GM18507 (cell line): ENCODE measurements at places on chromosomes 7 and 10.

DNA sequence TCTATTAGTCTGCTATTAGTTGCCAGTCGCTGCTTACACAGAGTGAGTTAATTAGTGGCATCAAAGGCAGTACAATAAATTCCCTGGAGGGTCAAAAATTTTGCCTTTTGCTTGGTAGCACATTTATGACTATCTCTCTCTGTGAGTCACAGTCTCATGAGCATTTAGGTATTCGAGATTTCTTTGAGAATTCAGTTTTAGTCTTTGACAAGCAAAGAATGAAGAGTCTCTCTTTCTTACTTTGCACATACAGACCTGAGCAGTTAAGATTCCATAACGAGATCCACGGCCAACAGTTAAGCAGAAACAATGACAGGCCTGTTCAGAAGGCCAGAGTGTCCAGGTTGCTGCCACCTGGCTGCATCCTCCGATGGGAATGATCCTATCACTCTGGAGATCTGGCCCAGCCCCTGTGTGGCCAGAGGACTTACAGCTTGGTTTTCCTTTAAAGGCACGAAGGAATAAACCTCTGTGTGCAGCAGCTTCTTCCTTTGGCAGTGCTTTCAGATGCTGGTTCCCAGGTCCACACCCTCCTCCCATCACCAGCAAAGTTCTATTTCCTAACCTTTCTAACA is 80.6 kb downstream of the GLI3 start:
- no peak for DNase-seq

- DNase-seq, result no peak
Observed at GRCh38 chr7:78912781-78913180, 540.7 kb downstream of the MAGI2 start.

GRCh38 chr10:110764378-110764777 is 107.3 kb upstream of the PDCD4 start:
- DNase-seq, result no peak

DNA sequence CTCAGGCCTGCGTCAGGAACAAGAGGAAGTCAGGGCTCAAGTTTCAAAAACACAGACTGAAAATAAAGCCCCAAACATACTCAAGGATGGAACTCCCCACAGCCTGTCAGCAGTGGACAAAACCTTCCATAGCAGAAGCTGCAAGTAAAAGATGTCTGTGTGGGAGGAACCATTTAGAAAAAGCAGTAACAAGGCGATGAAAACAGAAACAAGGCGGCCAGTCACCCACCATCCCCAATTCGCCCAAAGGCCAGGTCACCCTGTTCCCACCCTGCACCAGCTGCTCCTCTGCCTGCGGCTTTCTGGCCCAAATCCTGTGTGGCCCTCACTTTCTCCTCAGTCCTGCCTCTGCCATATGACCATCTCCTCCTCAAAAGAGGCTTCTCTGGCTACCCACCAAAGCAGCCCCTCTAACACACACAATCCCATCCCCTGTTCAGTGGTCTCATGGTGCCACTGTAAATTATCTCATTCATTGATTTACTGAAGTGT is 27.8 kb downstream of the KCNMA1 start:
- DNase-seq, result no peak

DNA sequence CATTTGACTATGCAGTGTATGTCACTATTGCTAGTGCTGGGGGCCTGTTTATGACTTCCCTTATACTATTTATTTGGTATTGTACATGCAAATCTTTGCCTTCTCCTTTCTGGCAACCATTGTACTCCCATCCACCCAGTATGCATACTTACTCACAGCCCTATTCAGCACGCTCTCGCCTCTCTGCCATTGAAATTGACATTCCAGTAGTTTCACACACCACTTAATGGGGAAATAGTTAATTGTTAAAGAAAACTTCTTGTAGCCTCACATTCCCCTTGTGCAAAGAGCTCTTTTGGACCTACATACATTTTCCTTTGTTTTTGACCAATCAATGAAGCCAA is 9.9 kb downstream of the CLDN12 start:
- no peak for DNase-seq

DNA sequence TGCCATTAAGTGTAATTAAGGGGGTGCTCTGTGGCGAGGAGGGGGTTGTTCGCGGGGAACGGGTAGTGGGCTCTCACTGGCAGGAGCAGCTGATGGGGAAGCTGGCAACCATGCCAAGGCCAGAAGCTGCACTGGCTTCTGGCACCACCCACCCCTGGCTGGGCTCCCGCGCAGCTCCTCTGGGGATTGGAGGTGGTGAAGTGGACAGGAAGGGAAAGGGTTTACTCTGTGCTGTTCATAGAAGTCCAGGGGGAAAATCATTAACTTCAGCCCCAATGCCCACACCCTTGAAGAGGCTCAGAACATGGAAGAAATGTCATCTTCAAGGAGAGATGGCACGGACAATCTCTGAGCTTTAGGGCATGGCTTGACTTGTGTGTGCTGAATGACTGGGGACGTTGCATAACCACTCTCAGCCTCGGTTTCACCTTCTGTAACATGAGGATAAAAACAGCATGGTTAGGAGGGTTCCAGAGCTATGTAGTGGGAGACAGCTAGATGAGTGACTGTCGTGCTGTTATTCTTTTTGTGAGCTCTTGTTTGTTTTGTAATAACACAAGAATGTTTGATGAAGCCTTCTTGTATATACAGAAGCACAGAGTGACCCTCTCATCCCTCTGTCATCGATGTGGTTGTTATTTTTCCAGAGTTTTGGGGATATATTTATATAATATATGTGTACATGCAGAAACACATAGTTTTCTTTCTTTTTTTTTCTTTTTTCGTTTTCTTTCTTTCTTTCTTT is 29.9 kb downstream of the KAZALD1 start:
- DNase-seq, result no peak

DNA sequence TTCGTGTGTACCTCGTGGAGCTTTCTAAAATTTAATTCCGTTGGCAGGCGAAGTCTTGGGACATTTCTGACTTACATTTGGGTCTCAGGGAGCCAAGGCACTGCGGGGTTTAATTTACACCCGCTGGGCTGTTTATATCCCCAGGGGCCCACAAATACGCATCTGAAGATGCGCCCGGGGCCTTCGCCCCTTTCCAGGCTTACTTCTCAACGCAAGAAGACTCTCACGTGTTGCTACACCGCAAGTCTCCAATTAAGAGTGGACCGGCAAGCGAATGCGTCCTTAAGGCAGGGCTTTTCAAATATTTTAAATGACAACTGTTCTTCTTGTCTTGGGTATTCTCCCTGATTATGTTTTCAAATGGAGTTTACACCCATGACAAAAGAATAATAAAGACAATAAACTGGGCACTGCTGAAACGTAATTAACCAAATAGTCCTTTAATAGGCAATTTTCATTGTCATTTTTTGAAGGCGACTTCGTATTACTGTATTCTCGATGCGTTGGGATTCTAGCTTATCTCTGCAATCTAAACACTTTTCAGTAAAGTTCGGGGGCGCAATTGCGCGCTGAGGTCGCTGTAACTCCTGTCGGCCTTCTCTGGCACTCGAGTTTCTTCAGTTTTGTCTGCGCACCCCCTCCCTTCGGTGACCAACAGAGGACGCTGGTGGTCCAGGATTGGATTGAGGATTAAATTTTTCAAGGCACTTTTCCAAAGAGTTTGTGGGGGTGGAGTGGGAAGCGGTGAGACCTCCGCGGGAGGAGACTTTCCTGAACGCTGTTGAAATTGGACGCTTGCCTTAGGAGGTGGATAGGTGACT is 837 bp upstream of the IGFBP3 start:
- DNase-seq, result no peak

DNA sequence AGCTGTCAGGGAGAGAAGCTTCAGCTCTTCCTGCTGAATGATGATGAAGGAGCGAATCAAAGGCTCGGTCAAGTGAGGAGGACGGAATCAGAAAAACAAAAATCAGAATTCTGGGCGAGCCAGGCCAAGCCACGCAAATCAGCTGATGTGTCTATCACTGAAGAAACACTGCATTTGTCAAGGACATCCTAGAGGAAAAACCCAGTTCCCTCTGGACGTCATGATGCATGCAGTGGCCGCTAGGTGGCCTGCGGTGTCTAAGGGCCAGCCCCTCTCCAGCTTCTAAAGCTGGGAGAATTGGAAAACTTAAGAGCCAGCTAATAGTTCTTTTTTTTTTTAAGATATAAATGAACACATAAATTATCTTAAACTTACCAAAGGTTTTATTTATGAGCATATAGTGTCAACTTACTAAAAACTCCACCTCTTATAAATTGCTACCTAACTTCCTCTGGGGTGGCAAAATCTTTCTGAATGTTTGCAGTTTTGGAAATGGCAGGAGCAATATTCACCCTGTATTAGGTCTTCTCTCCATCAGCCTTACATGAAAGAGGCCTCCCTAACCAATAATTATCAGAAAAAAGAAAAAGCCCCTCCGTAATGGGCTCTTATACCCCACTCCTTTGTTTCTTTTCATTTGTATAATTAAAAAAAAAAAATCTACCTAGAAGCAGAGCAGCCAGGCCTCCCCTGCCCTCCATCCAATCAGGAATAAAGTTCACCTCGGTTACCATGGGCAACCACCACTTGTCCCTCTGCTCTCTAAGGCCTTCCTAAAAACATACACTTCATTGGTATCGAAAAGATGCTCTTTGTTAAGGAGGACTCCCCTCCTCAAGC is 186.8 kb downstream of the USP6NL start:
- DNase-seq, result peak; percentile 44

- no peak for DNase-seq
Observed at GRCh38 chr7:39753823-39754325, 130.5 kb downstream of the RALA start.

GRCh38 chr10:4391683-4392082 is 434.3 kb upstream of the AKR1E2 start:
- no peak for DNase-seq

GRCh38 chr7:77439572-77439971 is 23.4 kb upstream of the GSAP start:
- DNase-seq, result no peak

DNA sequence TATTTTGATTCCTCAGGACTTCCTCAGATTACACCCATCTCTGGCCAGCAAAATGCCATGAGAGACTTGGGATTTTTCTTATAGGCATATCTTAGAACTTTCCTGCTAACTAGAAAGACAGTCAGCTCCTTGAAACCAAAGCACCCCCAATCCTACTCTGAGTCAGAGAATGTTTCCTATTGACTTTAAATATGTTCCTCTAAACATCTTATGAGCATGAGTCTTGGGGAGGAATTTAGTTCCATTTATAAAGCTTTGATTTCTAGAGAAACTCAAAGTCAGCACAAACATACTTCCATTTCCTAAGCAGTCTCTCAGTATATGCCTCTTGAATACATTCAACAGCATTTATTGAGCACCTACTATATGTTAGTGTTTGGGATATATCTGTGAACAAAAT is 128.5 kb downstream of the INHBA start:
- no peak for DNase-seq

DNA sequence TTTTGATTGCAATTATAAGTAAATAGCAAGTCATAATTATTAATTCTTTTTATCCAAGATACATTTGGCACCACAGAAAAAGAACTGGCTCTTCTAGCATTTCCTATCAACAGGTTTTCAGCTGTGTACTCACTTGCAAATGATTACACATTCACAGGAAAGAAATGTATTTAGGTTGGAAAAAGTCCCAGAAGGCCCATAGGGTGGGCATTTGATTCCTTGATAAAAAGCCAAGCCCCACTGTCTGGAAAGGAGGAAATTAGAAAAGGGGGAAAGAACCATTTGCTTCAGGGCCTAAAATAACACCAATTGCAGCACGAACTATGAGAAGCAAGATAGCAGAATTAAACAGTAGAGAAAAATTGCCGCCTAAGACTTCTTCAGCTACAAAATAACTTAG is 80.8 kb upstream of the COL1A2 start:
- no peak for DNase-seq

DNA sequence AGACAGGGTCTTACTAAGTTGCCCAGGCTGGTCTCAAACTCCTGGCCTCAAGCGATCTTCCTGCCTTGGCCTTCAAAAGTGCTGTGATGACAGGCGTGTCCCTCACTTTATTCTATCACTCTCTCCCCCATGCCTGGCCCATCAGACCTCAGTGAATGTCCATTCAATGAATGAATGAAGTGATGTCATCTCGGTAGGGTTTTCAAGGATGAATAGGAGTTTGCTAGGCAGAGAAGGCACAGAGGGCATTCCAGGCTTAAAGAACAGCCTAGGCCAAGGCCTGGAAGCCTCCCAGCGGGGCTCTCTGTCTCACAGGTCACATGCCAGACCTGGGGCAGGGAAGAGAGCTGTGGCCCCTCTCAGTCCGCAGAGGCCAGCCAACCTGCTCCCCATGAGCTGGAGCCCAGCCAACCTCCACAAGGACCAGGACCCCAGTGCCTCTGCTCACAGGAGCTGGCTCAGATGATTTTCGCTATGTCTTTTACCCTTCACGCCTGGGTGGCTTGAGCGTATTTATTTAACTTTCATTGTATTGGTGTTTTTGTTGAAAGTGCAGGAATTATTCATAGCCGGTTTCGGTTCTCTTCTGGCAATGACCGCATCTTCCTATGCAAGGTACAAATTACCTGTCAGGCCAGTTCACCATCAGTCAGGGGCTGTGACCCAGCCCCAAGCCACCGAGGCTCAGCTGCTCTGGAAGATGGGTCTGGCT is 11.8 kb upstream of the TNRC18 start:
- DNase-seq, result no peak

DNA sequence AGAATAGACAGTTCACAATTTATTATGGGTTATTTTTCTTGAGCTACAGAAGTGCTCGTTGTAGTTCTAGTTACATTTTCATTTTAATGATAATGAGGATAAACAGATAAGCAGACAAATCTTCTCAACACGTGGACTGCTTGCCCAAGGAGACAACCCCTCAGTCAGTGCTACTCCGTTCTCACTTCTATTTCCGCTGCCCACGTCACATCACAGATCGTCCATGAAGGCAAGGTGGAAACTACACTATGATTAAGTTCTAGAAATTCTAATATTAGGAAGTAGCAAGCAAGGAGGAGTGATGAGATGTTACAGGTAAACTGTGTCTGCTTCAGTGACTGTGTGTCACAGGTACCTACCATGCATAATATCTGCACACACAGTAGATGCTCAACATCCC is 210.5 kb downstream of the CHCHD3 start:
- DNase-seq, result no peak

DNA sequence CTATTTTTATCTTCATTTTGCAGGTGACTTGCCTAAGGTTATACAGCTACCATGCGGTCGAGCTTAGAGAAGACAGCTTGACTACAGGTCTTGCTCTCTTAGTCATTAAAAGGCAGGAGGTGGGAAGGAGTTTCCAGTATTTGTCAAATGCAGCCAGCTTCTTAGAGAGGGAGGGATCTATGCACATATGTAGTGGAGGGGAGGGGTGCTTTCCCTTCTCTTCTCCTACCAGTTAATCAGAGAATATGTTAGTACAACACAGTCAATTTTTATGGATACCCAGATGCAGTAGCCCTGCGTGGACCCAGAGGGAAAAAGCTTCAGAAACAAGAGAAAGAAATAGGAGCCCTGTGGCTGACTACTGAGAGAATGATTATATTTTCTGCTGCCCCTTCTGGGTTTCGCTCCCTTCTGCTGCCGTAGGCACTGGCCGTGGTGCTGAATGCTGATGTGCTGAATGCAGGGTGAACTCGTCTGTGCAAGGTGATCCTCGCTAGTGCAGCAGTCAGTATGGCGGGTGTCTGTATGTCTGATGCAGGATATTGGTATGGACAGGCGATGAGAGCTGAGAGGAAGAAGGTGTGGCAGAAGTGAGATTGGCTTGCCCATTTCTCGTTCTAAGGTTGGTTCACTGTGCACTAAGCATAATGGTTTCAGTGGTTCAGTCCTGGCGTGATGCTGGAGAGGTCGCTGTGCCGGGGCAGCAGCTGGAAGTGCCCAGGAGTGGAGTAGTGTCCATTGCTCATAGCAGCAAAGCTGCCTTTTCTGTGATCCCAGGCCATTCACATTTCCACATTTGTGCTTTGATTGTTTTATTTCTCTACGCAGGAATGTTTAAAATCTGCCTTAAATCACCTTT is 189.2 kb upstream of the PODXL start:
- no peak for DNase-seq
